ENCODE measurements at places on chromosomes 11 and 22. TPM values are rescaled to one million over a fixed set of nuclear protein-coding genes. Genes with fewer than 3 reads are reported as not detected.

GRCh38 chr11:60783141-60783484 lies 2.0 kb upstream of the MS4A10 start:
- DNase-seq = peak; percentile 35

- DNase-seq = no peak
Measured at GRCh38 chr22:45248832-45249561, 8.3 kb upstream of the KIAA0930 start.

DNA sequence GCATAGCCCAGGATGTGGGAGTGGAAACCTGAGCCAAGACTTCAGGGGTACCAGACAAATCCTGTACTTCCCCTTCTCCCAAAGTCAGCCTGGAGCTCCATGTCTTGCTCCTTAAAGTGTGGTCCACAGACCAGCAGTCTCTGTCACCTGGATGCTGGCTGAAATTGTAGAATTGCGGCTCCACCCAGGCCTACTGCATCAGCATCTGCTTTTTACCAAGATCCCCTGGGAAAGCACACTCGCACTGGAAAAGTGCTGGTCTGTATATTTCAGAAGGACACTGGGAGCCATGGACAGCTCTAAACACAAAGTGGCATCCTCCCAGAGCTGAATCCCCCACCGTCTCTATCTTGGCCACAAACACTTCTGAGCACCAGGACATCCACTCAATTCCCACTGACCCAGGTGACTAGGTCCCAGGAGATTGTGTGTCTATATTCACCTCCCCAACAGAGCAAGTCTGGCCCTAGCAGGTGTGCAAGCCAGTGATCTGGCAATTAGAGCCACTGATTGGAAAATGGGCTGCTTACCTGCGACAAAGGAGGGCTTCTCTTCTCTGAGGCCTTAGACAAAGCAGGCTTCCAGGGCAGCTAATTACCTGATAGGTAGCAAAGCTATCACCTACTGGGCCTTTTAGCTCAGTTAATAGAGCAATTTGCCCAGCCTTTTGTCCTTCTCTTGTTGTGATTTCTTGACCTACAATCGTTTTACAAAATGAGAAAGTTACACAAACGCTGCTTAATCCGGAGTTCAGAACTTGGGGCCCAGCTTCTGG lies 443.3 kb downstream of the MN1 start:
- DNase-seq = no peak

GRCh38 chr11:80054582-80055165 lies 613.8 kb upstream of the TENM4 start:
- DNase-seq = no peak

DNA sequence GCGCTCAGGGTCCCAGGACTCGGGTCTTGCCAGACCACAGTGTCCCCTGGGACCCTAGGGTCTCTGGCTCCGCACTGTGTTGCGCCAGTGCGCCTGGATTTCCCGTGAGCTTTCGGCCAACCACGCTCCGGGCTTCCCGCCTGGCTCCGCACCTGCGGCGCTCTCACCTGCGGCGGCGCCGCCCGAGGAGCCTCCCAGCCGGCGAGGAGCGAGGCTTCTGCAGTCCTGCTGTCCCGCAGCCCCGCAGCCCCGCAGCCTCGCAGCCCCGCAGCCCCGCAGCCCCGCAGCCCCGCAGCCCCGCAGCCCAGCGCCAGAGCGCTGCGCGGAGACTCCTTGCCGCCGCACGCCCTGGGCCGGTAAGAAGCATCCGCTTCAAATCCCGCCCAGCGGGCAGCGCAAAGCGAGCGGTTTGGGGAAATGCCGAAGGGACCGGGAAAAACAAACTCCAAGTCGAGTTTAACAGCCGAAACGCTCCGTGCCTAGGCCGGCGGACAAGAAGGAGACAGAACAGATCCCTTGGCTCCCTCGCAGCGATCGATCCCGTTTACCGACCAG lies 939 bp downstream of the ALX4 start:
- no peak for DNase-seq

DNA sequence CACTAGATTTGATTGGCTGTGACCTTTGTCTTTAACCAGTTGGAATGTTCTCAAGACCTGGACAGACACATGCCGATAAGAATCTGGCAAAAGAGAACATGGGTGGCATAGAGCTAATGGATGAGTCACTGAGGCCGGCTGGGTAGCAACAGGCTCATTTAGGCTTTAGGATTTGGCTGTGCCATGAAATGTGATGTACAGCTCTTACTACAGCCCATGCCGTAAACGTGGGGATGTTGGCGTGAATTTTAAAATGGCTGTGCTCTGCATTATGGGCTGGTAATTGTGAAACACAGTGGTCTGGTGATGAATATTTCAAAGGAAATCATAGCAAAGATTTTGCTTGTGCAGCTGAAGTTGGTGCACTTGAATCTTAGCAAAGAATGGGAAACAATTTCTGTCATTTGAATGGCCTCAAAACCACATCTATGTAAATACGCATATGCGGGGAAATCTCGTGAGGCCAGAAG lies 332.4 kb downstream of the TBC1D22A start:
- DNase-seq = no peak

SHANK3 gene
- total RNA-seq = 83.5 TPM

SIAE gene
- total RNA-seq = 15.3 TPM

RASL10A gene
- total RNA-seq = 0.54 TPM

CAVIN3 gene
- total RNA-seq = 23.3 TPM
